Stimulated activated CD8-positive, alpha-beta memory T cell treated with anti-CD3 and anti-CD28 coated beads, Interleukin-7, amount 100 ng/mL, for 1 hour (primary cell): ENCODE measurements at places on chromosomes 5 and 9.
A peak's percentile ranks its signal among the peaks of the same experiment; 100 is the strongest.

- no peak for DNase-seq
These were observed 69.4 kb upstream of the DAB2IP start for GRCh38 chr9:121581786-121582600.

- no peak for DNase-seq
These were observed 239.4 kb upstream of the PANK3 start for GRCh38 chr5:168818558-168818957.

DNA sequence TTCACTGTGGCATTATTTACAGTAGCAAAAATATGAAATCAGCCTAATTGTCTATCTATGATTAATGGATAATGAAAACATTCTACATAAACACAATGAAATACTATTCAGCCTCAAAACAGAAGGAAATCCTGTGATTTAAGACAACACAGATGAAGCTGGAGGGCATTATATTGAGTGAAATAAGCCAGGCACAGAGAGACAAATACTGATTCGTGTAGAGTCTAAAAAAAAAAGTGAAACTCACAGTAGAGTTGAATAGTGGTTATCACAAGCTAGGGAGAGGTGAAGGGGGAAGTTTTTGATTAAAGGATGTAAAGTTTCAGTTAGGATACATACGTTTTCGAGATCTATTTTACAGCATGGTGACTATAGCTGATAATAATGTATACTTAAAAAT lies 122.2 kb downstream of the ADAMTS6 start:
- DNase-seq = no peak

DNA sequence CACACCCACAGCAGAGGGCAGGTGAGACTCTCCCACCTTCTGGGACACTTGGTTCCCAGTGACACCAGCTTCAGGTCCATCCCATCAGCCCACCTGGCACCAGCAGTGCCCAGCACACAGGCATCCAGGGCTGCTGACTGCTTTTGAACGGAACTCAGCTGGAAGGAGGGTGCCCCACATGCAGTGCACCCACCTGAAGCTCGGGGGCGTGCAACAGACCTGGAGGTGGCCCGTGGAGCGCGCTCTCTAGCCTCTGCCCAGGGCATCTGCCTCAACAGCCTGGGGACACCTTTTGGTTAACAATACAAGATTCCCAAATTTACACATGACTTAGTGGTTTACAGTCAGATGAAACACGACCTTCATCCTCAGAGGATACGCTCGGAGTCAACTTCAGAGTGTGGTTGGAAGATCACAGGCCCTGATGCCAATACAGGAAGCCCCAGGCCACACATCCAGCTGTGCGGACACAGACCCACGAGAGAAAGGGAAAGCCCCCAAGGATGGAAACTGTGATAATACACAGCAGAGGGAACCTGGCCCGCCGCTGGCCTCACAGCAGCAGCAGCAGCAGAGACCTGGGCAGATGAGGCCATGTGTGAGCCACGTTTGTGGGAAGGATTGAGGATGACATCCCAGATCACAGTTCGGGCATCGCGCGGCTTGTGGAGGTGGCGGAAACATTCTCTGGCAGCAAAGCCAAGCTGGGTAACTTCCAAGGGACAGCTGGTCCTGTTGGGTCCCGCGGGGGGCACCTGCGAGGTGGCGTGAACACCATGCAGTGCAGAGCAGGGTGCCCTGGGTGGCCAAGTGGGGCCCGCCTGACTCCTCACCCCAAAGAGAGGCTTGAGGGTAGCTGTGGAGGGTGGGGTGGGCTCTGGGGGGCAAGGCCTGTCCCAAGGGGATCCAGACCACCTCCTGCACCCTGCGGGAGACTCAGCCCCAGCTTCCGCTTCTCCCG lies 64.0 kb downstream of the SECISBP2 start:
- no peak for DNase-seq

GRCh38 chr5:94691949-94692348 lies 73.5 kb downstream of the SLF1 start:
- no peak for DNase-seq

DNA sequence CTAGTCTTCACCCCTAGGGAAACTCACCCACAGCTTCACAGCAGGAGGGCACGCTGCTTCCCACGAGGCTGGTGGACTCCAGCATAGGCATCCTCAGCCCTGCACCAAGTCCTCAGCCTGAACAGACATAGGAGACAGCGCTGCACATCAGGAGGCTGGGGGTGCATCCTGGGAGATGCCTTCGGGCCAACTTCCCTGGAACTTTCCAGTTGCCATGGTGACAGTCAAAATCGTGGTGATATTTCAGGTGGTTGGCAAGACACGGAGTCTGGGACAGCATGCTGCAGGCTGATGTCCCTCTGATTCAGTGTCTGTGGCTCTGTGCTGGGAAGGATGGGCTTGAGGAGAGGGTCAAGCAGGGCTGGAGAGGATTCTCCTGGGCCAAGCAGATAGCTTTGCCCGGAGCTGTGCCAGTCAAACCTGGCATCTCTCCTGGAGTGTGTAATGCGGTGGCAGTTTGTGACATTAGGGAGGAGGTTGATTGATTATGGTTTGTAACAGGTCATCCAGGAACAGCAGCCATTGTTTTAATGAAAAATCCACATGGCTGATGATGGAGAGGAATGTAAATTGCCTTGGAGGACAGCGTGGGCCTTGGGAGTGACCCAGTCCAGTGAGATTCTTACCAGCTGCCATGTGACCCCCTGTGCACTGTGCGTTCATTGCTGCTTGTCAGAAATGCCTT lies 35.6 kb upstream of the SEMA4D start:
- DNase-seq = no peak

DNA sequence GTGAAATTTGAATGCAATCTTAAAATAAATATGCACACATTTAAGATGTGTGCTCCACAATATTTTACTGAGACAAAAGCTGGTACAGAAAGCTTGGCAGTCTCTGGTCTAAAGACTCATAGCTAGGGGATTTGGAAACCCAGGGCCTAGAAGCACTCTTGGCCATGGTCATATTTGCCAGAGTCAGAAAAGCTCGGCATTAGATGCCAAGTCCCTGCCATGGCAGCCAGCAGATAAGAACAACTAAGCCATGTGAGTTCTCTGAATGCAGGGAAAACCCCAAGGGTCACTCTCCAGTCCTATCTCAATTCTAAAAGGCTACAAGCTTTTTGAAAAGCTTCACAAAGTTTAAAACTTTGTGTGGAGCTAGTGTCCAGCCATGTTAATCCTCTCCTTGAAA lies 119.5 kb downstream of the FAM114A2 start:
- no peak for DNase-seq

GRCh38 chr5:10594591-10595210 lies 30.8 kb downstream of the ANKRD33B start:
- no peak for DNase-seq

GRCh38 chr9:128861501-128861900 lies 20.2 kb downstream of the KYAT1 start:
- DNase-seq = no peak

- DNase-seq = no peak
These were observed 8.4 kb upstream of the RGS3 start for GRCh38 chr9:113454914-113455761.

DNA sequence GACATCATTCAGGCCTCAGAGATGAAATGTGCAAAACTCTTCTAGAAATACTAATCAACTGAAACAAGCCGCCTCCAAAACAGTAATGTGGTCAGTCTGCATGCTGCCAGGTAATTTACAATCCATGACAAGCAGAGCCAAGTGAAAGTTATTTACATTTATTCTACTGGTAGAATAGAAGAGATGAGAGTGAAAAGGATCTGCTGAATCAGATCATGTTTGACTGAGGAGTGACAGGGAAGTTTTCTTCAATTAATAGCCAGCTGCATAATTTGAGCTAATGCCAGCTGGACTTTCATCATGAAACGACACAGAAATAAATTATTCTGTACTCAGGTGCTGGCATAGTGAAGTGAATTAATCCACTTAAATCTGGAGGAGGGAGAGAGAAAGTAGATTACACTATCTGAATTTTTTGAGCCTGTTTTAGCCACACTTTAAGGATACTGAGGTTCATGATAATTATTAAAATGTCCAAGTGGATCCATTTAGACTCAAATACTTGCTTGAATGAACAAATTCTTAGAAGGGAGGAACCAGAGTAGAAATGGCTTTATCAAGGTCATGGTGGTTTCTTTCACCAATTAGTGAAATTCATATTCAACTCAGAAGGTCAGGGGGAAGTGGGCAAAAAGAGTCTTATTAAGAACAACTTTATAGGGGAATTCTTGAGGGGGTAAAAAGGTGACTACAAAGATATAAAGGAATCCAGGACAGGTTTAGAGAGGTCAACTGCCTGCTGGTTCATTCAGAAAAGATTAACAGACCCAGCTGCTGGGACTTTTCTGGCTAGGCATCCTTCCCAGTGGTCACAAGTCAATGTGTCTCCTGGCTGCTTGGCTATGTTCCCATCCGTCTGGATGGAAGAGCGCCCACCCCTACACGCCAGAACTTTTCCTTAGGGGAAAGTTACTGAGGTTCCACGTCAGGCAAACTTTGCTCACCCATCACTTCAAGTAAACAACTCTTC lies 350.4 kb downstream of the PDE4D start:
- DNase-seq = no peak

- no peak for DNase-seq
These were observed 30.4 kb downstream of the FSTL4 start for GRCh38 chr5:133581918-133582317.

GRCh38 chr5:54045077-54045792 lies 265.1 kb downstream of the ARL15 start:
- no peak for DNase-seq

- DNase-seq = peak; percentile 13
These were observed 108.9 kb upstream of the CHD1 start for GRCh38 chr5:99037668-99038067.

DNA sequence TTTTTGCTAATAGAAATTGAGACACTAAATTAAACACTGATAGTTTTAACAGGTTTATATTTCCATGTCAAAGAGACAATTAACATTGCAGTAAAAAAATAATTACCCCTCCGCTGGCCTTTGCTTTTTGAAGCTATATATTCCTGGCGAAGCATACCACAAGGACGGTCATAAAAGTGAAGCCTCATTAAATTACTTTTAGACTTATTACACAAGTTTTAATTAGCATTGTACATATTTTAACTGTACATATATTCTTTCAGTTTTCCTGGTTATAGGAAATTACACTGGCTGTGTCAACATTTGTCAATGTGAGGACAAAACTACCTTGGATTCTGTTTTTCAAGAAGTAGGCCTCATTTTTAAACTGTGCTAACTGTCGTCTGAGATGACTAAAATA lies 1.2 kb downstream of the CDKN2A start:
- no peak for DNase-seq

GRCh38 chr5:111782216-111782615 lies 25.2 kb upstream of the NREP start:
- DNase-seq = no peak

DNA sequence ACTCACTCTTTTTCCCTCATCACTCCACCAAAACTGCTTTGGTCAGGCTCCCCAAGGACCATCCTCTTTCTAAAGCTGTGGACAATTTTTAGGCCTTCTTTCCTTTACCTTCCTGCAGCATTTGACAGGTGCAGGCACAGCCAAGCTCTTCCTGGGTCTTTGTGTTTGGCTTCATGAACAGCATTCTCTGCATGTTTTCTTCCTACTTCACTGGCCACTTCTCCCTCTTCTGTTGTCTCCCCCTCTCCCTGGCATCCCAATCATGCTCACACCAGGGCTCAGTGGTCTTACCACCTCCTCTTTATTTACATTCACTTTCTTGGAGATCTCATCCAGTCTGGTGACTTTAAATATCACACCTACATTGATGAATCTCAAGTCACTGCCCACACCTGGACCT lies 51.1 kb downstream of the CTNND2 start:
- no peak for DNase-seq

DNA sequence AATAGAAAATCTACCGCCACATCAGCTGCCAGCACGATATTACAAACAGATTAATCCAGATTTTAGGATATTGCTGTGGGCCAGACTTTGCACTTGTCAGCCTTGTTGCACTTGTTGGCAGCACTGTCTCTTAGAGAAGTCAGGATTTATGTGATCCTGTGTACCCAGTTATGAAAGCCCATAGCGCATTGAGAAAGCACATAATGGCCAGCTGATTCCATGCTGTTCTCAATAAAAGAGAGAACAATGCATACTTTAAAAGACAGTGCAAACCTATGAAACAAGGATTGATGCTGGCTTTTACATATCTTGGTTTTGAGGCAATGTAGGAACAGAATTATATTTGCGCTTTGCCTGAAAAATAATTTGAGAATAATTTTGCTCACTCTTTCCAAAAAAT lies 140.8 kb downstream of the CEP120 start:
- DNase-seq = no peak

DNA sequence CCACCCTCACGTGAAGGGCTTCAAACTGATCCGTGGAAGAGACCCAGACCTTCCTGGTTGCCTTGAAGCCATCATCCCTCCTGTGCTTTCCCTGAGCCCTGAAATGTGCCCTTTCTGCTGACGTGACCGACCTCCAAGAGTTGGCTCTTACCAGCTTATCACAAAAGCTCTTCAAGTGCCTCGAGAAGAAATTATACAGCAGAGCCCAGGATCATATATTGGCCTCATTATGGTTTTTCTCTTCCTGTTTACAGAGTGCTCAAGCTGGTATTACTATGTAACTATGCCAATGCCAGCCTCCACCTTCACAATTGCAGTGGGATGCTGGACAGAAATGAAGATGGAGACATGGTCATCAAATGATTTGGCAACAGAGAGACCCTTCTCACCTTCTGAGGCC lies 66.0 kb downstream of the AOPEP start:
- no peak for DNase-seq

DNA sequence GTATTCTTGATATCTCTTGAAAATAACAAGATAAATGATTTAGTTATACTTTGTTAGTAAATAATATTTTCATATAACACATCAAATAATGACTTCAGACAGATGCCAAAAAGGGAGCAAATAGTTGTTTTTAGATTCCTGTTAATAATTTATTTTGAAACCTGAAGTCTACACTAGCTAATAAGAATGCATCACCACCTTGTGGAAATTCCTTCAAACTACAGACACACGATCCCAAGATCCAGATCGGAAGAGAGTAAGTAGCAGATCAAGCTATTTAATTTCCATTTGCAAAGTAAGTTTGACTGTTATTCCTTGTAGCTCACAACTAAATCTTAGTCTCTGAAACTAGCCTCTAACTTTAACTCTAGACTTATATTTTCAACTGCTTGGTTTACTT lies 35.5 kb upstream of the ISL1 start:
- no peak for DNase-seq

GRCh38 chr9:126417043-126417442 lies 90.4 kb downstream of the MVB12B start:
- DNase-seq = no peak

- DNase-seq = no peak
These were observed 11.2 kb upstream of the ADGRD2 start for GRCh38 chr9:124439086-124439485.

DNA sequence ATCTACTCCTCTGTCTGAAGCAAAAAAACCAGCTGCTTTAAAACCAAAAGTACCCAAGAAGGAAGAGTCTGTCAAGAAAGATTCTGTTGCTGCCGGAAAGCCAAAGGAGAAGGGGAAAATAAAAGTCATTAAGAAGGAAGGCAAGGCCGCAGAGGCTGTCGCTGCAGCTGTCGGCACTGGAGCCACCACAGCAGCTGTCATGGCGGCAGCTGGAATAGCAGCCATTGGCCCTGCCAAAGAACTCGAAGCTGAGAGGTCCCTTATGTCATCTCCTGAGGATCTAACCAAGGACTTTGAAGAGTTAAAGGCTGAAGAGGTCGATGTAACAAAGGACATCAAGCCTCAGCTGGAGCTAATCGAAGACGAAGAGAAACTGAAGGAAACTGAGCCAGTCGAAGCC lies 88.3 kb downstream of the MAP1B start:
- DNase-seq = no peak
